H1 (cell line): ENCODE measurements at places on chromosomes 11 and 22. TPM values are rescaled to one million over a fixed set of nuclear protein-coding genes. Genes with fewer than 3 reads are reported as not detected.

The C11orf97 gene
- not detected in 2 replicates for polyA plus RNA-seq

The ABCC8 gene
- 4.9 and 7.1 TPM in 2 replicates for polyA plus RNA-seq

The FADS3 gene
- polyA plus RNA-seq, result 76.3 and 113 TPM in 2 replicates

The CATSPERZ gene
- polyA plus RNA-seq, result 0.77 and 1.1 TPM in 2 replicates

The POLR2L gene
- 140 and 142 TPM in 2 replicates for polyA plus RNA-seq

The C11orf42 gene
- not detected in 2 replicates for polyA plus RNA-seq

The BAIAP2L2 gene
- polyA plus RNA-seq, result 10.0 and 13.9 TPM in 2 replicates

The KBTBD4 gene
- polyA plus RNA-seq, result 15.8 and 19.5 TPM in 2 replicates

The PRAME gene
- polyA plus RNA-seq, result 0.15 and 0.36 TPM in 2 replicates

The SSH3 gene
- polyA plus RNA-seq, result 16.9 and 23.6 TPM in 2 replicates

The INPP5J gene
- polyA plus RNA-seq, result 5.4 and 9.1 TPM in 2 replicates

The ADAMTS15 gene
- polyA plus RNA-seq, result 1.7 and 2.3 TPM in 2 replicates

The SLC5A1 gene
- 0.06 TPM in 1 of 2 replicates, not detected in the other for polyA plus RNA-seq

The TMPRSS13 gene
- 0.79 and 1.0 TPM in 2 replicates for polyA plus RNA-seq

The ESAM gene
- polyA plus RNA-seq, result 0.09 and 0.19 TPM in 2 replicates

The SLC22A6 gene
- not detected in 2 replicates for polyA plus RNA-seq

The EHF gene
- not detected in 2 replicates for polyA plus RNA-seq

The CHORDC1 gene
- polyA plus RNA-seq, result 28.9 and 29.1 TPM in 2 replicates

The MRGPRX3 gene
- polyA plus RNA-seq, result not detected in 2 replicates

The OR4C15 gene
- polyA plus RNA-seq, result not detected in 2 replicates

The ZP1 gene
- 0.16 TPM in 1 of 2 replicates, not detected in the other for polyA plus RNA-seq

The DEUP1 gene
- not detected in 2 replicates for polyA plus RNA-seq
